ENCODE measurements at places on chromosomes 11 and 22. TPM values are rescaled to one million over a fixed set of nuclear protein-coding genes. Genes with fewer than 3 reads are reported as not detected.

The KCNK4 gene
- polyA plus RNA-seq, result not detected

The CARD18 gene
- polyA plus RNA-seq, result not detected

The SLC39A13 gene
- polyA plus RNA-seq, result 46.4 TPM

The SCUBE1 gene
- polyA plus RNA-seq, result 1.1 TPM

The TSPO gene
- 33.5 TPM for polyA plus RNA-seq

The MMP12 gene
- polyA plus RNA-seq, result not detected

The LMO1 gene
- polyA plus RNA-seq, result not detected

The DDTL gene
- 9.5 TPM for polyA plus RNA-seq

The TEX12 gene
- polyA plus RNA-seq, result not detected

The OR52H1 gene
- polyA plus RNA-seq, result 0.26 TPM

The DNAJC4 gene
- 77.1 TPM for polyA plus RNA-seq

The PKDREJ gene
- 0.71 TPM for polyA plus RNA-seq

The ART1 gene
- not detected for polyA plus RNA-seq

- no peak for DNase-seq
Observed at GRCh38 chr11:122422682-122423081, 232.8 kb upstream of the UBASH3B start.

- DNase-seq, result no peak
Observed at GRCh38 chr11:7645206-7645605, 28.1 kb downstream of the CYB5R2 start.

DNA sequence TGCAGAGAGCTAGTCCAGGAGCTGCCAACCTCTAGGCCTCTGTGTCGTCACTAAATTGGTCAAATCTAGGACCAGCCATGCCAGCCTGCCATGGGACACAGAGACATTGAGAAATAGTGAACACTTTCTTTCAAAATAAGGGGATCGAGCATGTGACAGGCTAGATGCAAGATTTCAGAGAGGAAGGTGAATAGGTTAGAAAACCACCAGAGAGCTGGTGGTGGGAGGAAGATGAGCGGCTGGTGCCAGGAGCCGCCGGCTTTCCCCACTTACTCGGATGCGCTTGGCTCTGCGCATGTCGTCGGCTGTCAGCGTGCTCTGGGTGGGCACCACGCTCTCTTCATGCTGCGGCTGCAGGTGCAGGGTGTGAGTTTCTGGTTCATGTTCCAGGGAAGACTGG, 35.4 kb upstream of the NFRKB start:
- no peak for DNase-seq

DNA sequence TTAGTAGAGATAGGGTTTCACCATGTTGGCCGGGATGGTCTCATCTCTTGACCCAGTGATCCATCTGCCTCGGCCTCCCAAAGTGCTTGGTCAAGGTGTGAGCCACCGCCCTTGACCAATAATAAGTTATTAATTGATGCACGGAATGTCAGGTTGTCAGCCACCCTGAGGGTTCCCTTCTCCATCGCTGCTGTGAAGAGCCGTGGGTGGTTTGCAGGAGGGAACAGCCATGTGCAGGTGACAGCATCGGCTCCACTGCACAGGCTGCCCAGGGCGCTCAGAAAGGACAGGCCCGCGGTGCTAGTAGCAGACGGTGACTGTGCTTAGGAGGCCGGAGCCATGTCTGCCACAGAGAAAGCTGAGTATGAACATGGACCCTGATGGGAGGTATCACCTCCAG, 814.0 kb downstream of the BRD1 start:
- no peak for DNase-seq

DNA sequence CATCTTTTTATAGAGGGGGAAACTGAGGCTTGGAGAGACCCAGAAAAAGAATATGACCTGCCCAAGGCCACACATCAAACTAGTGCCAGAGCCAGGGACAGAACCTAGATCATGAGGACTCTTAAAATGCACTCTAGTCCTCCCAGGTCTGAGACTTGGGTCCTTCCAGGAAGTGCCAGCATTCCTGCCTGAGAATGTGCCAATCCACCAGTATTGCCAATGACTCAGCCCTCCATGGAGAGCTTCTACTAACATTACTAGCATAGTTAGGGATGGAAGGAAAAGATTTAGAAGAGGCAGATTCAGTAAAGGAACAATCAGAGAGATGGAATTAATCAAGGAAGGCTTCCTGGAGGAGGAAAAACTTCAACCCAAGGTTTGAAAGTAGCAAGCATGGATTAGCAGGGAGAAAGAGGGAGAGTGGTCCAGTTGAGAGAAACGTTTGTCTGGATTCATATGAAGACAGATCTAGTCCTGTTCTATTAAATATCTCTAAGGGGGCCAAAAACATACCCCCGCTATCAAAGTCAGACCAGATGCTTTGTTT, 20.1 kb upstream of the SMIM35 start:
- DNase-seq, result no peak

DNA sequence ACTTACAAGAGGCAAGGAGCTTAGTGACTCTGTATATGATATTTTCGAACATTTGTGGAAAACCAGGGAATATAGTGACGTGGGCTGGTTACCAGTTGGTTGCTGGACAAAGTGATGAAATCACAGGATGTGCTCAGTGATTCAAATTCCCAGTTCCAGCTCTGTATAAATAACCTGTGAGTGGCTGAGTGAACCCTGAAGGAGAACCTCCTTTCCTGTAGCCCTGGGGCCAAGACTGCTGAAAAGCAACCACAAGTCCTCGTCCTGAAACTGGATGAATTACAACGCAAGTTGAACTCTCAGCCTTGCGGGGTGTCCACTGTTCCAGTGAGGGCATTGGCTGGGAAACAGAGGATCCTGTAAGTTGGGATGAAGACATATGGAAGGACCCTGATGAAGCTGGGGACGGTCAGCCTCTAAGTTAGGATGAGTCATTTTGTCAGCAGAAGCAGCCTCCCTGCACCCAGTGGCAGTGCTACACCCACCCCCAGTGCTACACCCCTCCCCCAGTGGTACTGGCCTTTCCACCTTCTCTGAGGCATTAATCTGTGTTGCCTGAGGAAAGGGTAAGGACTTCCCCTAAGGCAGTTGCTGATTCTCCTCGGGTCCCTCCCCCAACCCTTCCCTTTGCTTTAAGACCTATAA, 22.0 kb upstream of the CD81 start:
- no peak for DNase-seq

DNA sequence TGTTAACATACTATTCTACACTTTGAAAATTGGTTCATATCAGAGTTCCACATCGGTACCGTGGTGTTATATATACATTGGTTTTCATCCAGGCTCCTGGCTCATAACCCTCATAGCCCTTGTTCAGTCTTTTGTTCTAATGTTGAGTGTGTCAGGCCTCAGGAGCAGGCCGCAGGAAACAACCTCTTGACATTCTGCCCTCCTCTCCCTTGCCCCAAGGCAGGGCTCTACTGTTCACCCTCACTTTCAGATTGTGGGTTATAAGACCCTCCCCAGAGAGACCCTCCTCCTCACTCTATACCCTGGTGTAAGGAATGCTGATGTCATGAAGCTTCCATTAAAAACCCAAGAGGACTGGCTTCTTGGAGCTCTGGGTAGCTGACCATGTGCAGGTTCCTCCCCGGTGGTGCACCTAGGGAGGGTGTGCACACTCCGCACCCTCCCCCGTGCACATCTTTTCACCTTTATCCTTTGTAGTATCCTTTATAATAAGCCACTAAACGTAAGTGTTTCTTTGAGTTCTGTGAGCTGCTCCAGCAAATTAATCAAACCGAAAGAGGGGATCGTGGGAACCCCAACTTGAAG, 12.1 kb downstream of the SSH3 start:
- DNase-seq, result no peak

DNA sequence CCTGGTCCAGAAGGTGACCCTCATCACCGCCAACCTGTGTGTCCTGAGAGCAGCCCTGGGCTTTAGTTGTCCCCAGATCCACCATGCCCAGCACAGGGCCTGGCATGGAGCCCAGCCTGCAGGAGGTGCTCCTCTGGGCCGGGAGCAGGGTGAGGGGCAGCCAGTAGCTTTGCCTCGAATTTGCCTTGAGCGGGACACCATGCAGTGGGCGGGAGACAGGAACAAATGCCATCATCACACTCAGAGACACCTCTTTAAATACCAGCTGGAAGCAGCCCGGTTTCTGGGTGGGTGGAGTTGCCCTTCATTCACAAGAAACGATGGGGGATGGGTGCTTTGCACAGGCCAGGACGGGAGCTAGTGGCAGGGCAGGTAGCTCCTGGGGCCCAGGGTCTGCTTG, 19.3 kb downstream of the FLRT1 start:
- no peak for DNase-seq

DNA sequence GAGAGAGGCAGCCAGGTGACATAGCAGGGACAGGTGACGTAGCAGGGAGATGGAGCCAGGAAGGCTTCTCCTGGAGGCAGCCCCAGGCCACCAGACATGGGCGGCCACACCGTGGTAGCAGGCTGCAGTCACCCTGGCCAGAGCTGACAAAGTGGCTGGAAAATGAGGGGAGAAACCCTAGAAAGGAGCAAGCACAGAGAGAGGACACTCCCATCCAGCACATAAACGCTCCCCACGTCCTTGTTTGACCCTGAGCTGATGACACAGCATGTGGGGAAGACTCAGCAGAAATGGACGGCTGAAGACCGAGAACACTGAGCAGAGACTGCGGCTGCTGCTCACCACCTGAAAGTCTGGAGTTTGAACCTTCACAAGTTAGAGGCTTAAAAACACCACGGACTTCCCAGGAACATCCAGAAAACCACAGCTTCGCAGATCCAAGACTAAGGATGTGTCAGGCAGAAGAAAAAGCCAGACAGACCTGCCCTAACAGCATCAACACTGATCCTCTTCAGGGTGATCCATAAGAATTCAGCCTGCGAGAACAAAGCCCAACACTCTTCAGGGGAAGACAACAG, 28.7 kb downstream of the DRD4 start:
- no peak for DNase-seq

- DNase-seq, result no peak
Observed at GRCh38 chr11:120009938-120010337, 128.0 kb downstream of the TRIM29 start.

GRCh38 chr11:71447791-71448256, 369 bp downstream of the DHCR7 start:
- DNase-seq, result no peak

- DNase-seq, result no peak
Observed at GRCh38 chr11:29251738-29252137, 765.1 kb downstream of the KCNA4 start.

GRCh38 chr11:77214557-77214956, 86.5 kb downstream of the MYO7A start:
- DNase-seq, result no peak

DNA sequence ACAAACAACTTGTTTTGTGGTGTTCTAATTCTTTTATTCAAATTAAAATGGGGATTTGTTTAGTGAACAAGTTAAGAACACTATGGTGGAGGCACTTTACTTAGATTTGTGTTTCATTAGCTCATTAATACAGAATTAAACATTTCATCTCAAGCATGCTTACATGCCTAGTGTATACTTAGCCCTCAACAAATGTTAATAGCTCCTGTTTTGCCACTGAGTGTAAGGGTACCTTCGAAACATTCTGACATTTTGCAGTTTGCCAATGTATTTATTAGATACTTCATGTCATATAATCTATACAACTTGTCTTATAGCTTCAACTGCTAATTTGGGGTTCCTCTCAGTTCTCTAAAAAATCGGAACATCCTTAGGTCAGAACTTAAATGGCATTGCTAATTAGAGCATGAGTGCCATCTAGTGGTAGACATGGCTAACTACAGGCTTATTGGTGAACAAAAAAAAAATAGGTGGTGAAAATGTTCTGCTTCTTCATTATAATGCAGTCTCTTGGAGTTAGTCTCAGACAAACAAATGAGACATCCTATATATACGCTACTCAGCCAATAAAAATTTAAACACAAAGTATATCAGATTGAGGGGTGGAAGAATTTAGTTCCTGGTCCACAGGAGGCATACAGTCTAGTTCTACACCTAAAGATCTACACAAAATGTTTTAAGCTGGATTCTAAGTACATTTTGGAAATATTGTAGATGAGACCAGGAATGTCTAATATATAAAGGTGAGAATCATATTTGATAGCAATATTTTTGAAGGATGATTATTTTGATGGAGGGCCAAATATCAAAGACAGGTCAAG, 4.9 kb upstream of the CNTN5 start:
- DNase-seq, result peak; percentile 60

- no peak for DNase-seq
Observed at GRCh38 chr11:116853461-116854073, 16.1 kb upstream of the APOA1 start.

DNA sequence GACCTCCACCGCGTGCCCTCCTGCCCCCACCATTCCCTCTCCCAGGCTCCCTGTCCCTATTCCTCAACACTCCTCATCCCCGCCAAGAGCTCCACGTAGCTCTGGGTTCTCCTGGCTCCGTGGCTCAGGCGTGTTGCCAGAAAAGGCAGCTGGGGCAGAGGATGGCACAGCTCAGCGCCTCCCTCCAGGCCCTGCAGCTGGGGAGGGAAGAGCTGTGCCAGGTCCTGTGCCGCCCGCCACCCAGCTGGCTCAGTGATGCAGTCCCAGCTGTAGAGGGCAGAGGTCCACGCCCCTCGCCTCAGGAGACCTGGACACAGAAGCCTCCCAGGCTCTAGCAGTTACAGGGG, 4.2 kb downstream of the ARHGAP1 start:
- no peak for DNase-seq

DNA sequence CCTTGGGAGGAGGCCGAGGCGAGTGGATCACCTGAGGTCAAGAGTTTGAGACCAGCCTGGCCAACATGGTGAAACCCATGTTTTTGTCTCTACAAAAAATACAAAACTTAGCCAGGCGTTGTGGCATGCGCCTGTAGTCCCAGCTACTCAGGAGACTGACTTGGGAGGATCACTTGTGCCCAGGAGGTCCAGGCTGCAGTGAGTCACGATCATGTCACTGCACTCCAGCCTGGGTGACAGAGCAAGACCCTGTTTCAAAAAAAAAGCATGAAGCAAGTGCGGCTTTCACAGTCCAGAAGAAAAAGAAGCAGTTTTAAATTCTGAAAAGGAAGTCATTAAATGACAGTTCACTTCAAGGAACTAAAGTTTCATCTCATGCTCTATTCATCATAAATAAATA, 7.1 kb upstream of the LTO1 start:
- no peak for DNase-seq

DNA sequence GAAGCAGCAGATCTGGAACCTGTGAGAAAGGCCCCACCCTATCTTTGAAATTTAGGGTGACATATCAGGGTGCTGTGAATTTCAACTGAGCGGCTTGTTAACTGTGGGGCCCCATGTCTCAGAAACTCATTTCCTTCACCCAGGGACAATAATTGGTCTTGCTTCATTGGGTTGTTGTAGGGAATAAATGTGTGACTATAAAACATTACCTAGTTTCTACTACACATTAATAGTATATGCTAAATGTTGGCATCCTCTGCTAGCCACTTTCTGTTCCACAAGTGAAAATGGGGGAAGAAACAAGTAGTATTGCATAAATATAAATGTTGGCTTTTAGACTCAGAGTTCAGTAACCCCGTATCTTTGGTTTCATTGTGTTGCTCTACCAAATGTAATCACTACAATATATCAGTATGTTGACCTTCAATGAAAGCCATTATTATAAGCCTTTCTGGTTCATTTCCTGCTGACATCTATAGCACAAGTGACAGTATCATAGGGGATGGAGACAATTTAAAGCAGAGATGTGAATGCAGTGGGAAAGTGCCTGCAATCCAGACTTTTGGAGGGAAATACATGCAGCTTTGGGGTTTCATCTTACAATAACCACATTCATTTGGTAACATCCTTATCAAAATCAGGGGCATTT, 905.5 kb upstream of the RAG2 start:
- DNase-seq, result no peak

- DNase-seq, result no peak
Observed at GRCh38 chr11:105220121-105220520, 80.6 kb upstream of the CARD18 start.

GRCh38 chr11:11349870-11350337, 3.1 kb downstream of the CSNK2A3 start:
- peak; percentile 83 for DNase-seq

- DNase-seq, result no peak
Observed at GRCh38 chr11:9732453-9732852, 68.6 kb downstream of the SWAP70 start.

GRCh38 chr22:26725012-26725676, 67.8 kb downstream of the MIAT start:
- no peak for DNase-seq
